ENCODE measurements at places on chromosomes 5 and 9.

- DNase-seq: no peak
These were observed 24.6 kb upstream of the QSOX2 start for GRCh38 chr9:136270173-136270705.

- no peak for DNase-seq
These were observed 104.2 kb upstream of the HCN1 start for GRCh38 chr5:45800331-45800730.

GRCh38 chr5:153752890-153753289 is 262.4 kb downstream of the GRIA1 start:
- DNase-seq: no peak

DNA sequence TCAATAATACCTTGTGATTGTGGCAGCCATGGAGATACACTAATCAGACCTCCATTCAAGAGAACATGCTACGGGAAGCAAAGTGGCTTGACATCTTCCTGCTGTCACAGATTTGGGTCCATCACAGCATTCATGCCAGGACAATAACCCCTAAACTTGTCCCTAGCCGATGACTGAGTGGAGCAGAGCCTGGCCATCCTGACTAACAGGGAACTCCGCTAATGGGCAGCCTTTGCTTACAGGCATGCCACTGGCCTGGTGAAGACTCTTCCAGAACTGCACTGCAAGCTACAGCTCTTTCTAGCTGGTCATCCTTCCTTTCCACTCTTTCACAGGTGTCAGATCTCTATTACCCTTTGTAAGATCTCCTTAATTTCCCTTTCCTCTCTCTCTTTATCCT is 16.0 kb downstream of the FAM174A start:
- no peak for DNase-seq

GRCh38 chr5:56440871-56441740 is 208.0 kb upstream of the ANKRD55 start:
- peak; percentile 12 for DNase-seq

- DNase-seq: no peak
These were observed 24.4 kb downstream of the SMARCA2 start for GRCh38 chr9:2039294-2040180.
